ENCODE measurements at places on chromosomes 4 and X. TPM values are rescaled to one million over a fixed set of nuclear protein-coding genes. Genes with fewer than 3 reads are reported as not detected.

DNA sequence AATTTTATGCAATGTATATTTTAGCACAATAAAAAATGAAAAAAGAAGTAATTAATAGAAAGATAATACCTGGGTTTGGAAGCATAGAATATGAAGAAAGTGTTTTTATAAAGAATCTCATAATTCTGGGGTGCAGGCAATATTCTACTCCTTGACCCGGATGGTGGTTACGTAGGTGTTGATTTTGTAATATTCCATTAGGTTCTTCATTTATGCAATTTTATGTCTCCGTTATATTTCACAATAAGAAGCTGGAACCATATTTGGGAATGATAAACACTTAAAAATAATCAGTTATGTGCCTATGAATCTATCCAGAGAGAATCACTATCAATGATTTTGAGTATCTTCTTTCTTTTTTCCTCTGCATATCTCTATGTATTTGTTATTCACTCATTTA lies 38.5 kb downstream of the CHRNA9 start:
- no peak for DNase-seq

- DNase-seq: no peak
Measured at GRCh38 chr4:103429283-103429682, 231.1 kb upstream of the CENPE start.

Gene TMEM131L
- 4.5 TPM for total RNA-seq

DNA sequence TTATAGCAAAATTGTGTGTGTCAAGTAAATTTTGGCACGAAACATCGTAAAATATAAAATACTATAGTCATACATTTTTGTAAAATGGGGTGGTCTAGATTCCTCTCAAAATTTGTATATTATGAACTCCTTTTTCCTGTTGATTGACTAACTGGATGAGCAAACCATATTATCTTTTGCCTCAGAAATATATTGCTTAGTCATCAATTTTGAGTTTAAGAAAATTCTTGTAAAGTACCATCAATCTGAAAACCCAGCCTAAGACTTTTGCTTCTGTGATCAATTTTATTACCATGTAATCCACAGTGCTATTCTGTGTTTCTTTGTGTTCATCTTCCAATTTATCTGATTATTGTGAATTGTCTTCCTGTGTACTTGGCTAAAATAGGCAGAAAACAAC lies 98.0 kb upstream of the PCDH18 start:
- DNase-seq: no peak

- no peak for DNase-seq
Measured at GRCh38 chrX:72038016-72038415, 93.7 kb downstream of the RTL5 start.

Gene GRPR
- not detected for total RNA-seq

DNA sequence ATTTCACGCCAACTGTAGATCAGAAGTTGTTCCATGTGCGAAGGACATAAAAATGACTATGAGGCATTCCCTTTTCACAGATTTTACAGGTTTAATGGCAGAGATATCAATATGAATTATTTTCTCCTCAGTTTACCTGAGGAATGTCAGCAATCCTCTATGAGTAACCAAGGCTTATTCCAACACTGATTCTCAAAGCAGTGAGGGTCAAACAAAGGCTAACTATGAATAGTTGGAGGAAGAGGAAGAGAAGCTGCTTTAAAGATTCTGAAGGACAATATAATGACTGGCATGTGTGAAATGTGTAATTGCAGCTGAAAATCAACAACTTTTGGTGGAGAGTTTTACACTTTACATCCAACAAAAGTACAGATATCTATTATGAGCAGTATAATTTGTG lies 29.1 kb downstream of the NAF1 start:
- DNase-seq: no peak
